Muscle of arm (tissue), 14 donors: ENCODE measurements at places on chromosomes 4 and X. TPM values are rescaled to one million over a fixed set of nuclear protein-coding genes. Genes with fewer than 3 reads are reported as not detected.

The CITED1 gene
- 12.6 TPM for polyA plus RNA-seq

The HSFX1 gene
- 2.0 TPM for polyA plus RNA-seq

The DCHS2 gene
- polyA plus RNA-seq: 9.4 TPM

The XPNPEP2 gene
- 2.7 TPM for polyA plus RNA-seq

GRCh38 chrX:40444798-40445496 lies 135.8 kb upstream of the ATP6AP2 start:
- no peak for DNase-seq

DNA sequence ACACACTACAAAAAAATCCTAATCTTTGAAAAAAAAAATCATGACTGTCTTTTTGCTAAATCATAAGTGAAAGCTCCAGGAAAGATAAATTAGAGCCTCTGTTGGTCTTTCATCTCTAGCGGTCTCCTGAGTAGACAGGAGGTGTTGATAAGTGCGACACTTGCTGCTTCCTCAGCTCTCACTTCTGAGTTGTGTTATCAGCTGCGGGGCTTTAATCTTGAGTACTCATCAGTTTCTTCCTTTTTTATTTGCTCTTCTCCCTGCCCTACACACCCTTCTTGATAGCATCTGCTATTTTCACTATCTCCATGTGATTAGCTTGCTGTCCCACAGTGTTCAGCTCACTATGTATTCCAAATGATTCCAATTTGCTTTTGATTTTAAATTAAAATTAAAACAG lies 1449.2 kb downstream of the C4orf33 start:
- no peak for DNase-seq

- no peak for DNase-seq
These were observed 127.5 kb upstream of the NRK start for GRCh38 chrX:105694839-105695238.

- no peak for DNase-seq
These were observed 483.6 kb downstream of the BCOR start for GRCh38 chrX:39613997-39614679.

DNA sequence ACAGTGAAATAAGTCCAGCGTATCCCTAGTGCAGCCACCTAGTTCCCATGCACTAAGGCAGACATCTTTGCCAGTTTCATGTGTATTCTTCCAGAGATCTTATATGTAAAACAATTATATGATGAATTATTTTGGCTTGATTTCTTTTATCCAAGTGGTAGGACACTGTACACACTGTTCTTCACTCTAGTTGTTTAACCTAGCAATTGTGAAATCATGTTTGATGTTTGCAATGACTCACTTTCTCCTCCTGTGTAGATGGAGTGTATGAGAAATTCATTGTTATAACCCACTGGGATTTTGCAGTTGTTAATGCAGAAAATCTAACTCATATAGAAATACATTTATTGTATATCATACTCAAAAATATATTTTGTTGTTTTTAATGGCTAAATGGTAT lies 17.5 kb upstream of the TBC1D1 start:
- DNase-seq: no peak

DNA sequence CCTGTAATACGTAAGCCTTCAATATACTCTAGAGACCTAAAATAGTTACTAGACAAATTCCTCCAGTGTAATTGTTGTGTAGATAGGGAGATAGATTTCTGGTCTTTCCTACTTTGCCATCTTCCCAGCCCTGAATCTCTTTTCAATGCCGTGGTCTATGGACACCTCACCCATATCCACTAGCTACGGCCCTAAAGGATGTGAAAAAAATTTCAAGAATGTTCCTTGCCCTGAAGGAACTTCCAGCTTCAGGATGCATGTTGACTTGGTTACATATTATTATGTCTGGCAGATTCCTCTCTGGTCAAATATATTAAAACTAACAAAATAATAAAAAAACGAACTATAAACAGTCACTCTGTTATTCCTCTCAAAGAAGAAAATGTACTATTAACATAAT lies 52.4 kb upstream of the TSPAN5 start:
- no peak for DNase-seq

DNA sequence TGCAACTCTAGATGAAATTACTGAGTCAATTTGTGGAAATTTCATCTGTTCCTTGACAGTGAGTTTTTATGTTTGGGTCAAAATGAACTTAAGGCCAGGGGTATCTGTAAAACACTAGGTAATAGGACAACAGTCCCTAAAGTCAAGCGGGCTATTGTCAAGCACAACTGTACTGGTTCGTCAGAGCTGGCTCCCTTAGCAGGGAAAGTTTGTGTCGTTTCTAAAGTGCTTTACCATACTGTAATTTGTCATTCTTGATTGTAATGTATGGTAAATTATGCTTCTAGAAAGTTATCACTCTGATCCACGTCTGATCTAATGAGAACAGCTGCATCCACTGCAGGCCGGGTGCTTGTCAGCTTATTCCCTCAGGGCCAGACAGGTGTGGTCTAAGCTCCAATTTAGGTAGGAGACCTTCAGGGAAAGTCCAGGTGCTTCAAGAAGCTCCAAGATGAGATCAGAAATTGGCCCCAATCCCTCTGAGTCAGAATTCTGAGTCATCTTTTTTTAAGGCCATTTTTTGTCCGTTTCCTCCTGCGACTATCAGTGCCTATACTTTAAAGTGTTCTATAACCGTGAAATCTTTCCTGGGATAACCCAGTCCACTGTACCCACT lies 92.2 kb downstream of the PALLD start:
- peak; percentile 82 for DNase-seq

- DNase-seq: no peak
These were observed 116.1 kb downstream of the REELD1 start for GRCh38 chr4:146330392-146330791.

DNA sequence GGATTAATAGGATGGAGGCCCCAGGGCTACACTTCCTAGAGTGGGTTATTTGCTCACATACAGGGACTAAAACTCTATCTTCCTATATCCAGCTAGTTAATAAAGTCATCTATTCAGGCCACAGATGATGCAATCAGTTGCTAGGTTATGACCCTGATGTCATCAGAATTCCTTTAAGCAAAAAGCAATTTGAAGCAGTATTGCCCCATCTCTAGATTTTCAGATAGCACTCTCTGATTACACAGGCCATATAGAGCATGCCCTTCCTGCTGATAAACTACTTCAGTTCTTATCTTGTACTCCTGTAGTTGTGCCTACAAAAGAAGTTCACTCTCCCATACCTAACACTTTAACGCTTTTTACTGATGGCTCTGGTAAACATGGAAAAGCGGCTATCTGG lies 84.8 kb downstream of the TMEM144 start:
- DNase-seq: no peak

DNA sequence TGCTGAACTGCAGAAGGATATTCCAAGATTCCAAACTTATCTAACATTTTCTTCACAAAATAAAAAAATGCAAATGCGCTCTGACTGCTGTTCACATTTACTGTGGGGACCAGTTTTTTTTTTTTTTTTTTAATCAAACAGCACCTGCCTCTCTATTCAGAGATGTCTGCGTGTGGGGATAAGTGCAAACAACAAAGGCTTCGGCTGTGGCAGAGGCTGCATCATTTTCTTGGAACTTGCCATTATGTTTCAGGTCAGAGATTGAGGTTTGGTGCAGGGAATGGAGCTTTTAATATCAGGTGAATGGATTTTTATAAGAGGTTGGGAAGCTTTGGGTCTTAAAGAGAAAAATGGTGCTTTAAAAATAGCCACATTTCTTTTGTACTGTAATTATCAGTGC lies 78.2 kb upstream of the TET2 start:
- DNase-seq: no peak

DNA sequence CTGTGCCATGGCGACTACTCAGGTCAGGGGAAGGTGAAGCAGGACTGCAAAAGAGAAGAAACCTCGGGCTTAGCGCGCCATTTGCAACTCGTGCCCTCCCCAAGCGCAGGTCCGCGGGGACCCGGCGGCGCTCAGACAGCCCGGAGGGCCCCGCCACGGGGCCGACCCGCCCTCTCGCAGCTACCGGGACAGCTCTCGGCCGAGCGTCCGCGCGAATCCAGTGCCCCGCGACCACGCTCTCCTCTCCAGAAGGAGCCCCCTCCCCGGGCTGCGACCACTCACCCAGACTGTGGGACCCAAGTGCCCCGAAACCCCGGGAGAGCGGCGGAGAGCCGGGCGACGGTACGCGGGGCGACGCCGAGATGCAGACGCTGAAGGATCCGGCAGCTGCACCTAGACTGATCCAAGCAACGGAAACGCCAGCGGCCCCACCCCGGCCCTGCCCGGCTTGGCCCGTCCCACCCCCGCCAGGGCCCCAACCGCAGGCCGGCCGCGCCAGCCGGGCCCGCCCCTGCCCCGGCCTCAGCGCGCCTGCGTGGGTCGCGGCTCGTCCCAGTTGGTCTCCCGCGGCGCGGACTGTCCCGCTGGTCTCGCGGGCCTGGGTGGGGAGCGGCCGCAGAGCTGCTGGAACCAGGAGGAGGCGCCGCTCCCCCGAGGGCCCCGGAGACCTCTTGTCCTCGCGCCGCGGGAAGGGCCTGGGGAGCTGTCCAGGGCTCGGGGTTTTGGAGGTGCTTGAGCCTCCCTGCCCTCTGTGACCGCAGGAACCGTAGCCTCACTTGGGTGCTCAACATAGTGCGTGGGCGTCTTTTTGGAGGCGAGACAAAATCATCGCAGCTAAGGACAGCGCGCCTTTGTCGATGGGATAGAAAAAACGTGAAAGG lies at the start of gene ANXA5:
ANXA5 (minus strand) TSS at position 400 of the 881 bp plus-strand sequence; CDS start at position 9, 391 bp downstream.
- peak; percentile 80 for DNase-seq

DNA sequence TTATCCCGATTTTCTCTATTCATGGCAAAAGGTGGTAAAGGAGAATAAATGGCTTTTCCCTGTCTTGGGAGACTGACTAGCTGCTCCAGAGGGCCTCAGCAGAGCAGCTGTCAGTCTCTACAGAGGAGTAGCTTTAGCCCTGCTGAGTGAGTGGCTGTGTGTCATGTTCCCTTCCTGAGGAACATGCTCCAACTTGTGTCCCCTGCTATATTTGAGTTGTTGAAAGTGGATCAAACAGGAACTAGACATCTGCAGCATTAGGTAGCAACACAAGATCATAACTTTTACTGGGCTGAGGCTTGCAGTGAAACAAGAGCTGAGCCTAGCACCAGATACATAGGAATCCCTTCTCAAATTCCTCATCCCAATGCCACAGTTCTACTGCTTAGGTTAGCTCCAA lies 26.7 kb upstream of the PLAC1 start:
- no peak for DNase-seq

DNA sequence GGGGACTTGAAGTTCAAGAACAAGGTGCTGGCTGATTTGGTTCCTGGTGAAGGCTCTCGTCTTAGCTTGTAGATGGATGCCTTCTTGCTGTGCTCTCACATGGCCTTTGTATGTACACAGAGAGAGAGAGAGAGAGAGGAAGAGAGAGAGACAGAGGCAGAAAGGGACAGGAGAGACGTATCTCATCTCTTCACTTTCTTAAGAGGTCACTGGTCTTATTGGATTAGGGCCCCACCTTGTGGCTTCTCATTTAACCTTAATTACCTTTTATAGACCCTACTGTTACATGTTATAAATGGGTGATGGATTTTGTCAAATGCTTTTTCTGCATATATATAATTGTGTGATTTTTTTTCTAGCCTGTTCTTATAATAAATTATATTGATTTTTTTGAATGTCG lies 1444.2 kb downstream of the ADGRL3 start:
- peak; percentile 22 for DNase-seq

GRCh38 chr4:94475794-94476193 lies 24.1 kb downstream of the PDLIM5 start:
- no peak for DNase-seq

DNA sequence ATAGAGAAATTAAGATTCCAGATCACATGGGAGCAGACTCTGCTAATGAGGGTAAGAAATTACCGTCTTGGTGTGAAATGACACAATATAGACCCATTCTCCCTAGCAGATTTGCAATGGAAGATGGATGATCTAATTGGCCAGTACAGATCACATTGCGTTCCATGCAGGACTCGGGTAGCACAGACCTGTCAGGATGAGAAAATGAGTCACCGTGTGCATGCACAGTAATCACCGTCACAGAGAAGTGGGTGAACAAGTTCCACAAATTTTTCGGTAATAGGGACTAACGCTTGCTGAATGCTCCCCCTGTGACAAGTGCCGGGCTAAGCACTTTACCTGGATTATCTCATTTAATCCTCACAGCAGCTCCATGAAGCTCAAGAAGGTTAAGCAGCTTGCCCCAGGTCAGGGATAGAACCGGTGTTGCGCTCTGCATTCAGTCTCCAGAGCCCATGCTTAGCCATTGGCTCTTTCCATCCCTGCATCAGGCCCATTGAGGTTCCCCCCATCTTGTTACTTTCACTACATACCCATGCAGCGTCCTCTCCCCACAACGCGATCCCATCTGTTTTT lies 375.6 kb downstream of the FBXW7 start:
- DNase-seq: no peak

DNA sequence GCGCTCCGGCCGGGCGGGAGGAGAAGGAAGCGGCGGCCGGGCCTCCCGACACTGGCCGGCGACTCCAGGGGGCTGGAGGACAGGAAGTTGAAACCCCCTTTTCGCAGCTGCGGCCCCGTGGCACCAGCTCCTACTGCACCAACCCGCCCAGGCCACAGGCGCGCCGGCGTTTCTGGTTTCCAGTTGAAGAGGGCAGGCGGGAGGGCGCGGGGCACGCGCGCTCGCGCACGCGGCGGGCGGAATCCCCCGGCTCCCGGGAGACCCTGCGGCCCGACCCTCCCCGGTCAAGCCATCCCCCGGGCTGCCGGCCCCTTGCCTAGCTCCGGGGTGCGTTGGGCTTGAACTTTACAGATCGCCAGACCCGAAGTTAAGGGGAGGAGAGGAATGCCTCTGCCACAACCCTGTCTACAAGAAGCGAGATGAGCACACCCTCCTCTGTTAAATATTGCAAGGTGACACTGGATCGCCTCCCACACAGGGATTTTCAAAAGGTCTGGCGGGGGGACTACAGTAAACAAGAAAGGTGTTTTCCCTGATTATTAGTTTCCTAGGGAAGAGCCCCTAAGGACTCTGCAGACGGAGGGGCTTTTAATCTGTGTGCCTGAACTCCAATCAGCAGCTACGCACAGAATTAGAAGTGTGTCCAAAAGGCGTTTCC lies 1.4 kb downstream of the ELOVL6 start:
- peak; percentile 59 for DNase-seq

GRCh38 chrX:31293409-31293808 lies 221.6 kb upstream of the FTHL17 start:
- no peak for DNase-seq

GRCh38 chr4:4842476-4843441 lies 16.7 kb upstream of the MSX1 start:
- DNase-seq: no peak
